ENCODE measurements at places on chromosomes 6 and 20. TPM values are rescaled to one million over a fixed set of nuclear protein-coding genes. Genes with fewer than 3 reads are reported as not detected.

GRCh38 chr20:2564406-2564805, 28.0 kb downstream of the TMC2 start:
- H3K36me3 ChIP-seq = no peaks in the 10 kb centered on the region
- H3K4me1 ChIP-seq = no peaks in the 10 kb centered on the region
- no peak for DNase-seq

DNA sequence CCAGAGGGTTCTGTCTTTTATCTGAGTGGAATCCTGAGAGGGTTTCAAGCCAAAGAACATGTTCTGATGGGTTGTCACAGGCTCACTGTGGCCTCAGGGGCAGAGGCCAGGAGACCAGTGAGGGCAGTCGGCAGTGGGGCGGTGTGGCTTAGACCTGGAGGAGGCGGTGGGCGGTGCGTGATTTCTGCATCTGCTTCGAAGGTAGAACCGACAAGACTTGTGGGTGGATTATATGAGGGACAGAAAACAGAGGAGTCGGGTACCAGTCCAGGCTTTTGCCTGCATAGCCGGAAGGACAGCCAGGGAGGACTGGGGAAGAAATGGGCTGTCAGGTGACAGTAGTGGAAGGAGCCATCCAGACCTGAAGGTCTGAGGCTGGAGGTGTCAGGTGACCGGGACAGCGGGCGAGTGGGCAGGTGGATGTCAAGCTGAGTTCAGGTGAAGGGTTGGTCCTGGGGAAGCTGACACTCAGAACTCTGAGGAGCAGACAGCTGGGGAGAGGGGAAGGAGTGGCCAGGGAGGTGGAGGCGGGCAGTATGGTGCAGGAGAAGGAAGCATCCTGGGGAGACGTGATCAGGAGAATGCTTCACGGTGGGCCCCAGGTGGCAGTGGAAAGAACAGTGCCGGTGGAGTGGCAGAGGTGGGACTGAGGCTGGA, 3.1 kb downstream of the CTSZ start:
- no peak overlapping the region for H3K27ac ChIP-seq
- H3K4me3 ChIP-seq = no peak overlapping the region
- H3K27me3 ChIP-seq = no peaks in the 10 kb centered on the region
- no peaks in the 10 kb centered on the region for H3K4me1 ChIP-seq
- no peaks in the 10 kb centered on the region for H3K36me3 ChIP-seq

DNA sequence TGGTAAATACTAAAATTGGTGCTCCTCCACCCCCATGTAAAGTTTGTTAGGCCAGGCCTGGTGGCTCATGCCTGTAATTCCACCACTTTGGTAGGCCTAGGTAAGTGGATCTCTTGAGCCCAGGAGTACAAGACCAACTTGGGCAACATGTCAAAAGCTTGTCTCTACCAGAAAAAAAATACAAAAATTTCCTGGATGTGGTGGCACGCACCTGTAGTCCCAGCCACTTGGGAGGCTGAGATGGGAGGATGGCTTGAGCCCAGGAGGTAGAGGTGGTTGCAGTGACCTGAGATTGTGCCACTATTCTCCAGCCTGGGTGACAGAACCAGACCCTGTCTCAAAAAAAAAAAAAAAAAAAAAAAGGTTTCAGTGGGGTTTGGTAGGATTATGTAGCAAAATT, 41.7 kb downstream of the ITCH start:
- H3K4me1 ChIP-seq = no peaks in the 10 kb centered on the region
- H3K4me3 ChIP-seq = no peak overlapping the region
- H3K27me3 ChIP-seq = no peaks in the 10 kb centered on the region
- no peak overlapping the region for H3K27ac ChIP-seq

The TGM6 gene
- total RNA-seq = not detected

Data from uterus (tissue), 4 donors.